Uterine smooth muscle cell (primary cell): ENCODE measurements at places on chromosomes 3 and 15. TPM values are rescaled to one million over a fixed set of nuclear protein-coding genes. Genes with fewer than 3 reads are reported as not detected.

The BCL2A1 gene
- total RNA-seq, result 4.9 and 27.1 TPM in 2 replicates

The LTK gene
- total RNA-seq, result 0.37 and 0.44 TPM in 2 replicates

The WNT5A gene
- 4.4 and 8.9 TPM in 2 replicates for total RNA-seq

The SST gene
- not detected in 2 replicates for total RNA-seq

The DCUN1D1 gene
- total RNA-seq, result 44.5 and 46.8 TPM in 2 replicates

The SENP7 gene
- total RNA-seq, result 13.9 and 14.7 TPM in 2 replicates

The FBLN2 gene
- total RNA-seq, result 18.0 and 113 TPM in 2 replicates

The ALDH1L1 gene
- 0.25 TPM in 1 of 2 replicates, not detected in the other for total RNA-seq

The AADACL2 gene
- total RNA-seq, result not detected in 2 replicates

The SAXO2 gene
- 0.22 and 0.37 TPM in 2 replicates for total RNA-seq

The TTC23 gene
- 22.0 and 24.1 TPM in 2 replicates for total RNA-seq

The DGKG gene
- 1.1 and 6.3 TPM in 2 replicates for total RNA-seq

The COL6A6 gene
- total RNA-seq, result under 0.01 and 0.11 TPM in 2 replicates

The GOLGA6L2 gene
- not detected in 2 replicates for total RNA-seq

The WDR93 gene
- under 0.01 TPM in 2 replicates for total RNA-seq

The COX5A gene
- total RNA-seq, result 34.6 and 45.7 TPM in 2 replicates

The RGMA gene
- 0.22 and 0.50 TPM in 2 replicates for total RNA-seq

The PLA2G4E gene
- not detected in 2 replicates for total RNA-seq

The UBAP1L gene
- 1.3 and 1.7 TPM in 2 replicates for total RNA-seq

The NR1I2 gene
- 0.12 TPM in 1 of 2 replicates, not detected in the other for total RNA-seq

The RPUSD2 gene
- 14.0 and 18.0 TPM in 2 replicates for total RNA-seq

The TNFAIP8L3 gene
- total RNA-seq, result 8.6 and 13.0 TPM in 2 replicates

The ZWILCH gene
- 15.2 and 39.3 TPM in 2 replicates for total RNA-seq

The IGSF10 gene
- 0.33 and 0.37 TPM in 2 replicates for total RNA-seq

The QTRT2 gene
- 14.1 and 23.4 TPM in 2 replicates for total RNA-seq

The MYRIP gene
- 0.12 and 0.22 TPM in 2 replicates for total RNA-seq

The COPG1 gene
- total RNA-seq, result 352 and 362 TPM in 2 replicates

The ROBO2 gene
- total RNA-seq, result 0.37 and 0.55 TPM in 2 replicates

The ARNT2 gene
- 1.4 and 3.7 TPM in 2 replicates for total RNA-seq

The SOX2 gene
- total RNA-seq, result not detected in 2 replicates

The ATP10A gene
- total RNA-seq, result 0.66 and 2.9 TPM in 2 replicates

The ZNF860 gene
- total RNA-seq, result 0.37 and 0.66 TPM in 2 replicates

The DAPK2 gene
- 4.2 and 5.8 TPM in 2 replicates for total RNA-seq

The BLM gene
- 1.7 and 9.7 TPM in 2 replicates for total RNA-seq

The MELTF gene
- total RNA-seq, result 1.00 and 2.5 TPM in 2 replicates

The MOBP gene
- total RNA-seq, result under 0.01 TPM in 2 replicates

The GRAMD2A gene
- total RNA-seq, result 0.33 and 0.50 TPM in 2 replicates

The IL5RA gene
- not detected in 2 replicates for total RNA-seq

The KBTBD13 gene
- total RNA-seq, result not detected in 2 replicates

The SFMBT1 gene
- total RNA-seq, result 7.5 and 13.8 TPM in 2 replicates

The SEMA3F gene
- 0.25 and 0.55 TPM in 2 replicates for total RNA-seq

The LEO1 gene
- 34.4 and 42.7 TPM in 2 replicates for total RNA-seq

The DCLK3 gene
- total RNA-seq, result under 0.01 TPM in 1 of 2 replicates, not detected in the other

The LARP6 gene
- 143 and 174 TPM in 2 replicates for total RNA-seq

The MB21D2 gene
- 7.6 and 18.7 TPM in 2 replicates for total RNA-seq

The VPS18 gene
- total RNA-seq, result 51.7 and 59.8 TPM in 2 replicates

The ITPKA gene
- total RNA-seq, result 18.1 and 25.0 TPM in 2 replicates

The PAK6 gene
- under 0.01 TPM in 2 replicates for total RNA-seq

The DPPA2 gene
- not detected in 2 replicates for total RNA-seq
